Activated effector memory CD4-positive, alpha-beta T cell treated with Interleukin-2 at 50 U/mL for 16 hours (primary cell): ENCODE measurements at places on chromosomes 5 and 9.

GRCh38 chr5:98604721-98605425 is 168.6 kb upstream of the RGMB start:
- no peak for DNase-seq

DNA sequence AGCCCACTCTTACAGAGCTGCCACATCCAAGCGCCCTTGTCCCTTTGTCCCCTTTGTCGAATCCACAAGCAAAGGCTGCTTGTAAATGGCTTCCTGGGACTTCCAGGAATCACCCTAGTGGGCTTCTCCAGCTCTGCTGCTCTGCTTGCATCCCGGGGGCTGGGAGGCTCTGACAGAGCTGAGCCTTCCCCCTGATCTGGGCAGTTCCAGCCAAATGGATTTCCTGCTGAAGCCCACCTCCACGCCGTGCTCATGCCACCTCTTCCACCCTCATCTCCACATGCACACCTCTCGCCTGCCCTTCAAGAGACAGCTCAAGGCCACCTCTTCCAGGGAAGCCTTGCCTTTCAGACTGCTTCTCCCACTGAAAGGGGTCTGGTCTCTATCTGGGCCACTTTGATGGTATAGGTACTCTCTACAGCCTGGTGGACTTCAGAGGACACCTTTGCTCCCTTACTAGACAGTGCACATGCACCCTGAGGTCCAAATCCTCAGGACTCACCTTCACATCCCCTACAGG is 106.2 kb downstream of the LHFPL2 start:
- DNase-seq, result no peak

- DNase-seq, result no peak
These were observed 43.3 kb downstream of the TEK start for GRCh38 chr9:27152405-27152718.

GRCh38 chr5:68662804-68663307 is 431.0 kb upstream of the SLC30A5 start:
- no peak for DNase-seq

DNA sequence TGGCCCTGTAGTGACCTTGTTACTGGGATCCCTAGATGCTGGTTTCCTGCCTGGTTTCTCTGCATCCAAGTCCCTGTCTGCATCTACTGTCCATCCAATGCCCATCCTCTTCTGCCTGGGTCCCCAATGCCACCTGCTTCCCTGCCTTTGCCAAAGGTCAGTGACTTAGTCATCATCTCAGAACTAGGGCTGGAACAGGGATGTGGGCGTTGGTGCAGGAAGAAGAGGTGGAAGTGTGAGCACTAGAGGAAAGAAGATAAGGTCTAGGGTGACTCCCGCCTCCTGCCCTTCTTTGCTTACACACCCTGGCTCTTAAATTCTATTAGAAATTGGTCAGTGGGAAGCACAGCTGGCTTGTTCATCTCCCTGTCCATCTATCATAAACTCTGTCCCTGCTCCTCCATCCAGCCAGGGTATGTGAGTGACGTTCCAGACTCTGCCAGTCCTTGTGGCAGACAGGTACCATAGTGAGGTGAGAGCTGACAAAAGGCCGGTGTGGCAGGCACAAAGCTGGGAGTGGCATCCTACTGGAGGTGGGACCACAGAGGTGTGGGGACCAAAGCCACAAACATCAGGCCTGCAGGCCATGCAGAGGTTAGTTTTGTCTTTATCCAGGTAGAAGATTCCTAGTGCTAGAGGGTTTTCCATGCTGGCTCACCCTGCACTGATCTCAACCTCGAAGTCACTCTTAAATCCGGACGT is 9.2 kb downstream of the PTPN3 start:
- DNase-seq, result no peak

DNA sequence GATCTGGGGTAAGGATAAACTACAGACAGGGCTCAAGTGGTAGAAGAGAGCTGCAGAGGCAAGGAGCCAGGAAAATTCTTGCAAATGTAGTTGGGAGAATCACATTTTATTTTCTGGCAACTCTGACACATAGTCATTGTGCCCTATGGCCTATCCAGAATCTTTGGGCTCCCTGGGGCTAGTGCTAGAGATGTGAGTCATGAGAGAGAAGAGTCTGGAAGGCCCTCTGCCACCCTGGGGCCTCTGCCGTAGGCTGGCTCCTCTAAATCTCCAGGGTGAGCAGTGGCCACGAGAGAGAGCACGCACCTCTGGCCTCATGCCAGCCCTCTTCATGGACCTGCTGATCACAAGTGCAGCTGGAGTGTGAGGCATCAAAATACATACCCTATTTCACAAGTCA is 74.3 kb upstream of the SSBP2 start:
- DNase-seq, result no peak

DNA sequence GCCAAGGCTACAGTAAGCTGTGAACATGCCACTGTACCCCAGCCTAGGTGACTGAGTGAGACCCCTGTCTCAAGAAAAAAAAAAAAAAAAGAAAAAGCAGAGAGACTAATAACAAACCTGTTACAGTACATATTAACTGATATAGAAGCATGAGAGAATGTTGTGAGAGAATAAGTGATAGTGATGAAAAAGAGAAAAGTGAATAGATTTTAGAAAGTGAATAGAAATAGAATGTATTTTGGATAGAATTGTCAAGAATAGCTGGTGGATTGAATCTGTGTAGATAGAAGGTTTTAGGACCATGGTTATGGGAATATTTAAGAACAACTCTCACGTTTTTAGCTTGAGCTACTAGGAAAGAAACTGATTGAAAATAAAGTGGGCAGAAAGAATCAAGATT is 135.8 kb downstream of the WDR70 start:
- no peak for DNase-seq

DNA sequence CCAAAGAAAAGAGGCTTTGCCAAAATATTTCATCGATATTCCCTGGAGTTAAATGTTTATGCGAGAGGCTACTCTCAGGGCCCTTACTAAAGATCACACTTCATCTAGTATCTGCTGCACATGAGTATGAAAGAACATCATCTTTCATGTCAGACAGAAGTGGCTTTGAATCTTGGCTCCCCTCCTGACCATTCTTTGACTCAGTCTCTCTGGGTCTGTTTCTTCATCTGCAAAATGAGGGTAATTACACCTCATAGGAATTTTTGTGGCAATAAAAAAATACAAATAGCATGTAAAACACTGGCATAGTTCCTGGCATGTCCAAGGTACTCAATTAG is 58.1 kb downstream of the SLIT3 start:
- no peak for DNase-seq

DNA sequence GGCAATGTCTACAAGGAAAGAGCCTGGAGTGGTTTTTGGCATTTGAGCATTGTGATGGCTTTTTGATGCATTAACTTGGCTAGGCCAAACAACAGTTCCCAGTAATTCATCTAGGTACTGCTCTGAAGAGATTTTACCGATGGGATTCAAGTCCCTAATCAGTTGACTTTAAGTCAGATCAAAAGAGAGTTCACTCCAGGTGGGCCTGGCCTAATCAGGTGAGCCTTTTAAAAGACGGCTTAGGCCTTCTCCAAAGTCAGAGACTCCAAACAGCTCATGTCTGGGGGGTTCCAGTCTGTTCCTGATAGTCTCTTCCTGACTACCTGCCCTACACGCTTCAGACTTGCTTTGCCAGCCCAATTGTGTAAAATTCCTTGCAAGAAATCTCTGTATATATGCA is 53.7 kb downstream of the RIGI start:
- no peak for DNase-seq

- DNase-seq, result no peak
These were observed 6.1 kb upstream of the CCDC152 start for GRCh38 chr5:42750507-42750906.

DNA sequence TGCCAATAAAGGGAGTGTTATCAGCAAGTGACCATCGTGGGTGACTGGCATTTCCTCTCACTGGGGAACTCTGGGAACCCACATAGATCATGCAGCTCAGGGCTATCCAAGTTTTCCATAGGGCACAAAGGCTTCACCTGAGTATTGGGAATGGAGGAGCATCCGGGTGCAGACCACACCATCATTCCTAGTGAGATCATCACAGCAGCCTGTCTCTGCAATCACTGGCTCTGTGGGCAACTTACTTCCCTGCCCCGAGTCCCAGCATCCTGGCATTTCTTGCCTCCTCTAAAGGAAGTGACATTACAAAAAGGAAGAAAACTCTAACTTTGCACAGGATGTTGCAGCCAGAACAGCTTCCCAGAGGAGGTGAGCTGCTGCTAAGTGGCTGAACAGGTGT is 80.6 kb upstream of the SHB start:
- no peak for DNase-seq

DNA sequence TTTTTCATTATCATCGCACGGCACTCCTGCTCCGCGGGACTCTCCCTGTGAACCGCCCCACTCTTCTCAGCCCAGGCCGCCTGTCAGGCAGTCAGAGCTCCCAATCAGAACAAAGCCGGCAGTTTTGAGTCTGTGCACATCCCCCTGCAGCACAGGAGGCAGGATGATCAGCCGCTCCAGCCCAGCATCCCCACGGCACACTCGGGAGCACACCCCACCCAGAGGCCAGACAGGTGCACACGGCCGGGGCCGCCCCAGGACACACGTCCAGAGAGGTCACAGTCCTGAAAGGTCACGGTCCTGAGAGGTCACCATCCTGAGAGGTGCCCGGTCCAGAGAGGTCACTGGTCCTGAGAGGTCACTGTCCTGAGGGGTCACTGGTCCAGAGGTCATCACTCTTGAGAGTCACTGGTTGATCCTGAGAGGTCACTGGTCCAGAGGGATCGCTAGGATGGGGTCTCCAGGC is 8.4 kb downstream of the TPPP start:
- DNase-seq, result no peak

DNA sequence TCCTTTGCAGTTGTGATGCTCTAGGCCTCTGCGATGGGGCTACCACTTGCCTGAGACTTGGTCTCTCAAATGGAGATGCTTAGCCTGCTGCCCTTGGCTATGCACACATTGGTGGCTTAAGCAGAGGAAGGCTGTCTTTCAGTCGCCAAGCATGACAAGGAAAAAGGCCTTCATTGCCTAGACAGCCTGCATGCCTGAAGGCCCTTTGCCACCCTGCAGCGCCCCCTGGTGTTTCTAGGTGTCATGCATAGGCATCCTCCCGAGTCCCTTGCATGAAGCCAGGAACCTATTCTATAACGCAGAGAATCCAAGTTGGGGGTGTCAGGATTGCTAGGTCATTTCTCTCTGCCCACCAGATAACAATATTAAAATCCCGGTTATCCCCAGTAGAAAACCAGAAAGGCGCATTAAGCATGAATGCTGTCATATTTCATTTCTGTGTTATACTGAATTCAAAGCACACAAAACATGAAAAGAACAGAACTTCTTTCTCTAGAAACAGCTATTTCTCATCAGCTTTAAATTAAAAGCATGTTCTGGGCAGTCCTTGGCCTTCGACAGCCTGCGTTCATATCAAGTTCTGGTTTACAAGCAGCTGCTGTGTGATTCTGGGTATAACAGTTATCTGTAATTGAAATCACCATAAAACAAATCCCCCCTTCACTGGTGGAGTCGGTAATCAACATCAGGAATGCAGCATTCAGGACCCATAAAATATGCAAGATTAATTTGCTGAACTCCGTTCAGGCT is 59.7 kb upstream of the TRPC7 start:
- DNase-seq, result no peak

- DNase-seq, result no peak
These were observed 55.3 kb downstream of the ARSB start for GRCh38 chr5:78929833-78930232.

- no peak for DNase-seq
These were observed 336.3 kb downstream of the DMRT2 start for GRCh38 chr9:1386420-1386819.

DNA sequence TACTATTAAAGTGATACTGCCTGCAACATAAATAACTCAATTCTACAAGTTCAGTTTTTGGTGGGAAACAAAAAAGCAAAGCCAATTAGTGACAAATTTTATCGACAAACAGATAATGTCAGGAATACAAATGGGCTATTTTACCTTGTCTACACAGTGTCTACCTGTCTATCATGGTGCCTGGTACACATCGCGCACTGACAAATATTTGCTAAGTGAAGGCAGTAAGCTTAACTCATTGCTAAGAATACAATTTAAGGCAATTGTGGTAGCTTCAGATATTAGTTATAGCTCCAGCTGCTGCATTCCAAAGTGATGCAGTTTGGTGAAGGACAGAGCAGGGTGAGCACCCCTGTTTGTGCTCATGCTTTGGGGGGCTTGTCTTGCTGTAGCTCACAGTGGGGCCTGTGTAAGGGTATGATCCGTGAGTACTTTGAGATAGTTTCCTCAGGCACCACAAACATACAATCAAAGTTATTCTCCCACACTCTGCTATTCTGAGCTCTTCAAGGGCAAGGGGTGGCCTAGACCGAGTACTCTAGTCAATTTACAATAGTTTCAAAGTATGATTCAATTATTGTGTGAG is 24.7 kb downstream of the ELL2 start:
- DNase-seq, result no peak

GRCh38 chr5:61160497-61160896 is 1.8 kb downstream of the SMIM15 start:
- no peak for DNase-seq

GRCh38 chr5:117679046-117679445 is 1104.4 kb upstream of the SEMA6A start:
- no peak for DNase-seq

DNA sequence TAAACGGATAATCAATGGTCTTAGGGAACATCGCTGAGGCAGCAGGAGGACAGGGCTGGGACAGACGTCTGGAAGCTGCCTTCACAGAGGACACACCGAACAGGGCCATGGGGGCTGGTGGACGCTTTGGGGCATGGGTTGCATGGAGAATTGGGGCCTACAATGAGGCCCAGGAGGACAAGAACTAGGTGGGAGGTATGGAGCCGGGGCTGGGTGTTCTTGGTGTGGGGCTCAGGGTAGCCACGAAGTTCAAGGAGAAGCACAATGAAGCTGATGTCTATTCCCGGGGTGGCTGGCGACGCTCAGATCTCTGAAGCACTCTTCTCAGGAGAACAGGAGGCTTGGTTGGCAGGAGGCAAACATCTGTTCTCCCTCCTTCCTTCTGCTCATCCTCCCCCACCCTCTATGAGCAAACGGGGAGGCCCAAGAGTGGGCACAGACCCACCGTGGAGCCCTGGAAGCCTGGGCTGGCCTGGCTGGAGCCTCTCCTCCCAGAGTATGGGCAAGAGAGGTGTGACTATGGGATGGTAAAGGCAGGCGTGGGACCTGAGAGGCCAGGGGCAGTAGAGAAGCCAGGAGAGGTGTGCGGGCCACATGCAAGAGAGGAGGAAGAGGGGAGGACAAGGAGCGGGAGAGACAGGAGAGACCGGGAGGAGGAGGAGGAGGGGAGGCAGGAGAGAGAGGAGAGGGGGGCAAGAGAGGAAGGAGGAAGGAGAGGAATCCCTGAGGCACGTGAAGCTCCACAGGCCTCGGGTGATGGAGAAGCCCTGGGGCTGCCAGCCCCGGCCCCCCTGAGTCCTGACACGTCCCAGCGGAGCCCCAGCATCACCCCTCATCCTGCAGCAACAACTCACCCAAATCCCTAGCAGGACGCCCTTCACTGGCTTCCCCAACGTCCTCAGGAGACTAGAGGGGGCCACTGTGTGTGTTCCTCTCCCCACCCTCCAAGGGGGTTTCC is 159.1 kb downstream of the OLFM1 start:
- DNase-seq, result no peak

GRCh38 chr5:136020383-136021015 is 8.3 kb upstream of the TGFBI start:
- no peak for DNase-seq

GRCh38 chr5:179432547-179432946 is 87.3 kb upstream of the ADAMTS2 start:
- no peak for DNase-seq
